Gastroesophageal sphincter (tissue), 4 donors: ENCODE measurements at places on chromosomes 2 and 18.

DNA sequence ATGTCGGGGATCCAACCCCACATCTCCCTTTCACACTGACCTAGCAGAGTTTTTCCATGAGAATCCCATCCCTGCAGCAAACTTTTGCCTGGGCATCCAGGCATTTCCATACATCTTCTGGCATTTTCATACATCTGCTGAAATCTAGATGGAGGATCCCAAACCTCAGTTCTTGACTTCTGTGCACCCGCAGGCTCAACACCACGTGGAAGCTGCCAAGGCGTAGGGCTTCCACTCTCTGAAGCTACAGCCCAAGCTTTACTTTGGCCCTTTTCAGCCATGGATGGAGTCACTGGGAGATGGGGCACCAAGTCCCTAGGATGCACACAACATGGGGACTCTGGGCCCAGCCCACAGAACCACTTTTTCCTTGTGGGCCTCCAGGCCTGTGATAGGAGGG is 32.2 kb upstream of the TEX51 start:
- ATAC-seq = no peak

DNA sequence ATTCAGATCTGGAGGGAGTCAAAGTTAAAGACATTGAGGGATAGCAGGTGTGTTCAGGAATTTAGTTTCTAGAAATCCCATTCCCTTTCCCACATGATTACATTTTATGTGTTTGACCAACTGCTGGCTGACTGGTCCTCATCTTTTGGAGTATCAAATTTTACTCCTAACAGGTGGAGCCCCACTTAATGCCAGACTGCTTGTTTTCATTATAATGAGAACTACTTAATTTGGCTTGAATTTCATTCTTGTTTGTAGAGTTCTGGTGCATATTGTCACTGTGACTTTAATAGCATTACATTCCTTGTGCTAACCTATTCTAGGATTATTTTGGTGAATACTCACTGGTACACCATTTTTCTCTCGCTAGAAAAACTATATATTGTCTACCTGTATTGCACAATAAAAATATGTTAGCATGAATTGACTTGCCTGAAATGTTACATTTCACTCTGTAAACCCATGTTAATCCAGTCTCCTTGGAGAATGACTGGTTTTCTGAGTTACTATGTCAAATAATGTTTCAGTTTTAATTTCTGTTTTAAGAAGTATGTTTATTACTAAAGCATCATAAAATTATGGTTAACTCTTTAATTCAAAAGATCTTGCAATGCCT is 98.2 kb downstream of the TANC1 start:
- no peak for ATAC-seq

DNA sequence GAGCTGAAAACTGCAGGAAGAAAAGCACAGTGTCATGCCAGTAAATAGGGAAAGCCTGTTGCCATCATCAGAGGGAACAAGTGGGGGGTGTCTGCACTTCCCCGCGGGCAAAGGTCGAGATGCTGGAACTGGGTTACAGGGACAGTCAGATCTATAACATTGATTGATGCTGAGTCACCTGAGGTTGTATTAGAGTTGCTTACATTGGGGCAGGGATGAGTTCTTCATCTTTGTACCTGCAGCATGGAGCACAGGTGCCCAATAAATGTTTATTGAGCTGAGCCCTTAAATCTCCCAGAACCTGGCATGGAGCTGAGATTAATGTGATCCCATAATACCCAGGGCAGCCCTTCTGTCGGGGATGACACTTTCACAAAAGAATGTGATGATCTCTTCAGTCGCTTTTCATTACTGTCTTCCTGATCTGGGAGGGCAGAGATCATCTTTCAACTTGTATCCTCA is 5.9 kb upstream of the RNF152 start:
- no peak for ATAC-seq

- no peak for ATAC-seq
These were observed 43.5 kb downstream of the TMEM163 start for GRCh38 chr2:134675314-134675713.

GRCh38 chr2:69083235-69083748 is 70.3 kb downstream of the ANTXR1 start:
- peak; percentile 73 for ATAC-seq

GRCh38 chr2:72815655-72816278 is 10.1 kb downstream of the EXOC6B start:
- ATAC-seq = no peak

DNA sequence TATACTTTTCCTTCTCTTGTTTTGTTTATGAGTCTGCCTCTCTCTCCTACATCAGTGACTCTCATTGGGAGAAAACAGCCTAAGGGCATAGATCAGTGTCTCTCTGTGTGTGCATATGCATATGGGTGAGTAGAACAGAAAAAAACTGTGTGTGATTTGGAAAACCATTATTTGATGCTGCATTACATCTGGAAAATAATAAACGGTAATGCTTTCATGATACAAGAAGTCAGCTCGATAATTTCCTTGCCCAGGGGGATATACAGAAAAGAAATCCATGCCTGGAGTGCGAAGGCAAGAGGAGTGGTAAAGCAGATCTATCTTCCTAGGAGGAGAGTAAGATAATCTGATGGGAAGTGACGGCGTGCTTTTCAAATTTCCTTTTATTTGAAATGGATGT is 221.5 kb upstream of the LYPD1 start:
- no peak for ATAC-seq

- no peak for ATAC-seq
These were observed 36.6 kb downstream of the EXOC6B start for GRCh38 chr2:72789241-72789640.

- ATAC-seq = no peak
These were observed 8.9 kb upstream of the KLF11 start for GRCh38 chr2:10034333-10035052.
